Activated T-helper 2 cell treated with anti-CD3 and anti-CD28 coated beads, Interferon-gamma antibody, Interleukin-2, Interleukin-4, amounts not matched to agents 10 μg/mL and 5 μg/mL and 100 μg/mL, durations not matched to agents 14 hours and 24 hours and 36 hours (primary cell): ENCODE measurements at places on chromosomes 4 and X.

- H3K4me1 ChIP-seq, result no peaks in the 10 kb centered on the region
- peaks cover 10% of the 10 kb centered on the region for H3K27me3 ChIP-seq
- no peaks in the 10 kb centered on the region for H3K36me3 ChIP-seq
Observed at GRCh38 chr4:154457471-154457870, 34.1 kb downstream of the DCHS2 start.

- H3K36me3 ChIP-seq, result no peaks in the 10 kb centered on the region
- no peak overlapping the region for H3K4me3 ChIP-seq
- no peak overlapping the region for H3K27ac ChIP-seq
Observed at GRCh38 chrX:78573630-78574029, 85.5 kb downstream of the RTL3 start.

DNA sequence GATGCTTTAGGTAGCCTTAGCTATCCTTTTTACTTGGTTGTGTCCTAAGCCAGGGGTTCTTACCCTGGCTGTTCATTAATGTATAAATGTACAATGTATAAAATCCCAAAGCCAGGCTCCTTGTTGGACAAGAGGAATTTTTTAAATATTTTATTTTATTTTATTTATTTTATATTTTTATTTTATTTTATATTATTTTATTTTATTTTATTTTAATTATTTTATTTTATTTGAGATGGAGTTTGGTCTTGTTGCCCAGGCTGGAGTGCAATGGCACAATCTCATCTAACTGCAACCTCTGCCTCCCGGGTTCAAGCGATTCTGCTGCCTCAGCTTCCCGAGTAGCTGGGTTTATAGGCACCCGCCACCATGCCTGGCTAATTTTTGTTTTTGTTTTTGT, 8.1 kb upstream of the SLC2A9 start:
- DNase-seq, result no peak
- H3K27ac ChIP-seq, result no peak overlapping the region
- H3K36me3 ChIP-seq, result no peaks in the 10 kb centered on the region
- H3K4me3 ChIP-seq, result no peak overlapping the region

DNA sequence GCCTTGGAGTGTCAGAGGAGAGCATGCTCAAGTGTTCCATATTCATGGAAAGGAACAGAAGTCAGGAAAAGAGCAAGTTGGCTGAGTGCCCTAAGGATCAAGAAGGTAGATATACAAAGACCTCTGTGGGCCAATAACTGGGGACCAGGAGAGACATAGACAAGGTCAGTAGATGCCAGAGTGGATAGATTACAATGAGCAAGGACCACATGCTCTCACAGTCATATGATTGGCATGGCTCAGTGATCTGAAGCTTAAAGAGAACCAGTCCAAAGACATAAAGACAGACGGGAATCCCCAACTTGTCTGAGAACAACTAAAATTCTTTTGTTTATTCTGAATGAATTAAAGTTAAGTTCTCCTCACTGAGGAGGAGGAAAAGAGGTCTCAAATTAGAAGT, 289.7 kb downstream of the HS3ST1 start:
- no peak overlapping the region for H3K4me3 ChIP-seq
- no peak overlapping the region for H3K27ac ChIP-seq
- no peak for DNase-seq
- H3K36me3 ChIP-seq, result no peaks in the 10 kb centered on the region
- H3K4me1 ChIP-seq, result no peaks in the 10 kb centered on the region
- H3K27me3 ChIP-seq, result no peaks in the 10 kb centered on the region

DNA sequence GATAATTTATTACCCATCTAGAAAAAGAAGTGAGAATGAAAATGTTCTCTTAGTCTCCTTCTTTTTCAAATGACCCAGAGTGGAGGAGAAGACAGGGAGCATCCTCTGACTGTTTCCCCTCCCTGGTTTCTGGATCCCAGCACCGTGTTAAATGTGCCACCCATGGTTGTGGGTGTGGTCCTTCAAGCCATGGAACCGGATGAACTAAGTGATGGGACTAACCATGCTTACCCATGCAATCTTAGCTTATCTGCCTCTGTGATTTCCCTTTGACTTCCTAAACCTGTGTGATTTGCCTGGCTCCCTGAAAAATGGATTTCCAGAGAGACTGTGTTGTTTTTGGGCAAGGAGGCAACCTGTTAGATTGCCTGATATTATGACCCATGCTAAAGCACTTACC, 437.1 kb downstream of the MAGEB5 start:
- DNase-seq, result no peak
- H3K36me3 ChIP-seq, result no peaks in the 10 kb centered on the region
- no peaks in the 10 kb centered on the region for H3K27me3 ChIP-seq

DNA sequence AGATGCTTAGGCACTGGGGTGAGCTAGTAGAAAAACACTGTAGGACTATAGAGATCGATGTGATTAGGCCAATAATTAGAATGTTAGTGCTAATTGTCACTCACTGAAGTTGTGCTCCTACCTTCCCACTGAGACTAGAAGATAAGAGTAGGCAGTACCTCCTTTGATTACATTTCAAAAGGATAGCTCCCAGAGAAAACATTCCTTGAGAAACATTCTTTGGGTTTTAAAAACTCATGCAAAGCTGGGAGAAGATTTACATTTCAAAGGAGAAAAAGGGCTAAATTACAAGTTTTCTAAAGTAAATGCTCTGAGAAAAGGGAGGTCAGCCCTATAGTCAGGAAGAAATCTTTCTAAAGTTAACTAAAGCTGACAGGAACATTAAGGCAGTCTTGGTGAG, 860.3 kb upstream of the NDST4 start:
- no peaks in the 10 kb centered on the region for H3K36me3 ChIP-seq
- H3K27ac ChIP-seq, result no peak overlapping the region
- no peak overlapping the region for H3K4me3 ChIP-seq

- H3K36me3 ChIP-seq, result no peaks in the 10 kb centered on the region
- no peaks in the 10 kb centered on the region for H3K4me1 ChIP-seq
- no peak overlapping the region for H3K4me3 ChIP-seq
- no peak overlapping the region for H3K27ac ChIP-seq
- no peak for DNase-seq
Observed at GRCh38 chr4:63541828-63542227, 867.4 kb downstream of the TECRL start.

- no peak for DNase-seq
- no peaks in the 10 kb centered on the region for H3K4me1 ChIP-seq
- H3K36me3 ChIP-seq, result no peaks in the 10 kb centered on the region
Observed at GRCh38 chrX:31217084-31217483, 145.2 kb upstream of the FTHL17 start.

- H3K4me1 ChIP-seq, result peaks cover 12% of the 10 kb centered on the region
- no peaks in the 10 kb centered on the region for H3K27me3 ChIP-seq
- H3K4me3 ChIP-seq, result no peak overlapping the region
- no peak for DNase-seq
Observed at GRCh38 chr4:142778430-142778829, 67.7 kb downstream of the INPP4B start.

- no peaks in the 10 kb centered on the region for H3K36me3 ChIP-seq
- peaks cover 19% of the 10 kb centered on the region for H3K27me3 ChIP-seq
- no peak for DNase-seq
- no peak overlapping the region for H3K4me3 ChIP-seq
- H3K4me1 ChIP-seq, result no peaks in the 10 kb centered on the region
Observed at GRCh38 chr4:151624626-151625565, 135.9 kb downstream of the GATB start.

- H3K27ac ChIP-seq, result no peak overlapping the region
- no peaks in the 10 kb centered on the region for H3K36me3 ChIP-seq
- H3K27me3 ChIP-seq, result no peaks in the 10 kb centered on the region
- H3K4me3 ChIP-seq, result no peak overlapping the region
- no peaks in the 10 kb centered on the region for H3K4me1 ChIP-seq
Observed at GRCh38 chrX:14618177-14618965, 89.0 kb downstream of the GLRA2 start.

GRCh38 chr4:15945516-15945915, 7.0 kb upstream of the FGFBP1 start:
- DNase-seq, result no peak
- H3K4me1 ChIP-seq, result no peaks in the 10 kb centered on the region
- H3K4me3 ChIP-seq, result no peak overlapping the region

DNA sequence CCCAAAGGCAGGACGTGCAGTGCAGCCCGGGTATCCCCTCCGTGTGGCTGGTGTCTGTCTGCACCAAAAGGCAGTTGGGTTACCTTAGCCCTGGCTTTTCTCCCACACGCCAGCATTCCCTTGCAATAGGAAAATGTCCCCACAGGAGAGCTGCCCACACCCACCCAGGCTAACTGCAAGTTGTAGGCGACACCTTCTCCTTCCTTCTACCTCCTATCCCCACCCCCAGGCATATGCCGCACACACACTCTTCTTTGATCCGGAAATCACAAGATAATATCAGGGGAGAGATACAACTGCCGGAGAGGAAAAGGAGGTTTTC, 444 bp upstream of the APBB2 start:
- H3K27ac ChIP-seq, result no peak overlapping the region
- H3K4me1 ChIP-seq, result peaks cover 23% of the 10 kb centered on the region
- peak overlapping the region; percentile 74 for H3K4me3 ChIP-seq
- no peak for DNase-seq
- H3K27me3 ChIP-seq, result peaks cover 62% of the 10 kb centered on the region
- no peaks in the 10 kb centered on the region for H3K36me3 ChIP-seq

DNA sequence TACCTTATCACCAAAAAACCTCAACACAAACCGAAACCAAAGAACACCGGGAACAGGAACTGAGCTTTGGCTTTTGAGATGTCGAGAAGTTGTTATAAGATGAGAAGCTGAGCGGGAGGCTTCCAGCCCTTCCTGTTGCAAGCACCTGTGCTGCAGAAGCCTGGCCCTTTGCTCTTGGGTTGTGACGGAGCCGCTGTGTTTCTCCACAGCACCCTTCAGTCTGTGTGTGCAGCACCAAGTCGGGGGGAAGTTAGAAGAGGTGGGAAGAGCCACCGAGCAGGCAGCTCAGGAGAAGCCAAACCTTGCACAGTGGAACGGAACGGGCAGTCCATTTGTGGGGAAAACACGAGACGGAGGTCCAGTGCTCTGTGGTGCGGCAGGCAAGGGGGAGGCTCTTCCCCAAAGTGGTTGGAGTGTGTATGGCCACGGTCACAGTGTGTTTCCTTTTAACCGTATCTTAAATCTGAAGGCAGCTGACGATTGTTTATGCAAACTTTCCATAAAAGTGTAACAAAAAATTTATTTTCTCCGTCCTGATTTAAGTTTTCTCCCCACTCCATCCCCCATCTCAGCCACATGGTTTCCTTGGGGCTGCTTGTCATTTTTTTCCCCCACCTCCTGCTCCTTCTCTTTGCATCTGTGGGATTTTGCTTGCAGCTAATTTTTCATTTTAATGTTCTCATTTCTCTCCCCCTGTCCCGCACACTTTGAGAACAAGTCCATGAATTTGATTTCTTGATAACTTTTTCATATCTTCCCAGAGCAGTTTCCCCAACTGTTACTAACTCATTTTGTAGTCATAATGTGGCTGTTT, 123.7 kb downstream of the STOX2 start:
- H3K4me1 ChIP-seq, result peaks cover 22% of the 10 kb centered on the region
- peaks cover 38% of the 10 kb centered on the region for H3K27me3 ChIP-seq
- no peak overlapping the region for H3K27ac ChIP-seq
- peak overlapping the region; percentile 74 for H3K4me3 ChIP-seq
- no peak for DNase-seq

DNA sequence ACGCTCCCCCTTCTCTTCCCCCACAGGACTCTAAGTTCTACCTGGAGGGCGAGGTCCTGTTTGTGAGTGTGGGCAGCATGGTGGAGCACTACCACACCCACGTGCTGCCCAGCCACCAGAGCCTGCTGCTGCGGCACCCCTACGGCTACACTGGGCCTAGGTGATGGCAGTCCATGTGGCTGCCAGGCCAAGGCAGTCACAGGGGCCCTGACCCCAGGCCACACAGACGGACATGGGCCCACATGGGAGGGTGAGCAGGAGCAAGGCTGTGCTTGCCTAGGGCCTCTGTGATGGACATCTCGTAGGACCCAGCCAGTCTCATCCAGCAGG, 10.0 kb upstream of the ADD1 start:
- H3K4me3 ChIP-seq, result no peak overlapping the region
- H3K27ac ChIP-seq, result no peak overlapping the region
- no peak for DNase-seq
- no peaks in the 10 kb centered on the region for H3K27me3 ChIP-seq
- H3K36me3 ChIP-seq, result peaks cover 35% of the 10 kb centered on the region
- peaks cover 24% of the 10 kb centered on the region for H3K4me1 ChIP-seq

- no peaks in the 10 kb centered on the region for H3K36me3 ChIP-seq
- H3K4me1 ChIP-seq, result no peaks in the 10 kb centered on the region
- H3K27me3 ChIP-seq, result no peaks in the 10 kb centered on the region
- no peak overlapping the region for H3K4me3 ChIP-seq
Observed at GRCh38 chr4:161320377-161320776, 843.4 kb downstream of the FSTL5 start.

DNA sequence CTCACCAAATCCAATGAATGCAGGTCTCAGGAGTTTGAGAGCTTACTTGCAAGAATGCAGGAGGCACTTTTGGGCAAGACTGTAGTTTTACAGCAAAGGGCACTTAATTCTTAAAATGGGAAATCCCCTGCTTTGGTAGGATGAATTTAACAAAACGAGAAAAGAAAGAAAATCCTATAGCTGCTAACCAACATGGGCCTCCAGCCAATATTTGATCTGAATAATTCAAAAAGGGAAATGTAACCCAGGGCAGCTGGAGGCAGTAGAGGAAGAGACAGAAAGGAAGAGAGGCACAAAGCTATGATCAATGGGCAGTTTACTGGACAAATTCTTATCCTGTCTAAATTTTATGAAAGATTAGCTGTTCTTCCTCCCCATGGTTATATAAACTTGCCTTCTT, 142.3 kb downstream of the SH3KBP1 start:
- DNase-seq, result no peak
- H3K4me3 ChIP-seq, result no peak overlapping the region
- H3K36me3 ChIP-seq, result peaks cover 50% of the 10 kb centered on the region

GRCh38 chr4:143347484-143348111, 10.9 kb downstream of the GAB1 start:
- peaks cover 23% of the 10 kb centered on the region for H3K27me3 ChIP-seq
- H3K27ac ChIP-seq, result no peak overlapping the region
- no peak overlapping the region for H3K4me3 ChIP-seq
- H3K4me1 ChIP-seq, result no peaks in the 10 kb centered on the region
- DNase-seq, result no peak
- H3K36me3 ChIP-seq, result no peaks in the 10 kb centered on the region

DNA sequence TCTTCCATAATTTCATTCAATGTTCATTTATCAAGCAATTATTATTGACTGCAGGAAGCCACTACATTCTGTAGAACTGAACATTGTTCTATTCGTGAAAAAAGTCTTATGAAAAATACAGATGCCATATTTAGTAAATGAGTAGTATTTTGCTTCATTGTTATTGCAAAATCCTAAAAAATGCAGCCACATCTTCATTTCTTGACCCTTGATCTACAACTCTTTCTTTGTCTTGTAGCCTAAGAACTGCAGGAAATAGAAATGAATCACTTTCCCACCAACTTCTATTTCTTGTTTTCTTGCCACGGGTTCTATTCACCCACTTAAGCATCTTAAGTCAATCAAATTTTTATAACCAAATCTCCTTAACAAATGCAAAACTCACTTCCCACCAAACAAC, 63.3 kb downstream of the KCNIP4 start:
- no peaks in the 10 kb centered on the region for H3K27me3 ChIP-seq
- no peak for DNase-seq
- H3K4me3 ChIP-seq, result no peak overlapping the region
- no peak overlapping the region for H3K27ac ChIP-seq

- no peak overlapping the region for H3K4me3 ChIP-seq
- peaks cover 1% of the 10 kb centered on the region for H3K4me1 ChIP-seq
- no peak for DNase-seq
- H3K27me3 ChIP-seq, result peaks cover 1% of the 10 kb centered on the region
- H3K36me3 ChIP-seq, result no peaks in the 10 kb centered on the region
- H3K27ac ChIP-seq, result no peak overlapping the region
Observed at GRCh38 chr4:4639370-4639769, 97.5 kb upstream of the STX18 start.
